ENCODE measurements at places on chromosomes 3 and 15.

DNA sequence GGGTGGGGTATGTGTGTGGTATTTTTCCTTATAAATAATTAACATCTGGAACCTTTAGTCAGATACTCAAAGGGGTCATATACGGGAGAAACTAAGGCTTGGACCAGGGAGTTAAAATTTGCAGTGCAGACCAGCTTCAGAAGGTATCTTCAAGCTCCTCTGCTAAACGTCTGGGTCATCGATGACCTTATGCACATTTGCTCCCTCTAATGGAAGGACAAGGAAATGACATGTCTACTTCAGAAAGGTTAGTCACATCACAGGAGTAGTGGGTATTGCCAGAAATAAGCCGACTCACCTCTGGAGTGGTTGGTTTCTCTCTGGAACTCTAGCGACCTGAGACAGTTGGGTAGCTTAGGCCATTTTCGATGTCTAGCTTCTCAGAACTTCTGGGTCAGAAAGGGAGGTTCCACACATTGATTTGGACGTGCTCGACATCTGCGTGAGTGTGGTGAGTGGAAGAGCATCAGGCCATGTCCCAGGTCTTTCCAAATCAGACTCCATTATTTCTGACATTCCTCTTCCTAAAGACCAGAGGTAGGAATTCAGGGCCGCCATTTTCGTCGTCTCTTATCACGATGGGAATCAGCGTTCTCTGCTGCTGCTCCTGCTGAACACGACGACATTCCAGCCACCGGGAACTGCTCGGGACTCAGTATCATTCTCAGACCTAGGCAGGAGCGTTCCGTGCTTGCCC is 31.8 kb upstream of the RASA2 start:
- DNase-seq: peak; percentile 17

- no peak for DNase-seq
These were observed 62.3 kb downstream of the IQSEC1 start for GRCh38 chr3:13010780-13011572.

GRCh38 chr3:106376016-106376570 is 507.3 kb upstream of the CBLB start:
- DNase-seq: no peak

- no peak for DNase-seq
These were observed 12.6 kb downstream of the ANP32A start for GRCh38 chr15:68808091-68808490.

Measured in effector CD4-positive, alpha-beta T cell (primary cell).